ENCODE measurements at places on chromosomes 7 and 10.

DNA sequence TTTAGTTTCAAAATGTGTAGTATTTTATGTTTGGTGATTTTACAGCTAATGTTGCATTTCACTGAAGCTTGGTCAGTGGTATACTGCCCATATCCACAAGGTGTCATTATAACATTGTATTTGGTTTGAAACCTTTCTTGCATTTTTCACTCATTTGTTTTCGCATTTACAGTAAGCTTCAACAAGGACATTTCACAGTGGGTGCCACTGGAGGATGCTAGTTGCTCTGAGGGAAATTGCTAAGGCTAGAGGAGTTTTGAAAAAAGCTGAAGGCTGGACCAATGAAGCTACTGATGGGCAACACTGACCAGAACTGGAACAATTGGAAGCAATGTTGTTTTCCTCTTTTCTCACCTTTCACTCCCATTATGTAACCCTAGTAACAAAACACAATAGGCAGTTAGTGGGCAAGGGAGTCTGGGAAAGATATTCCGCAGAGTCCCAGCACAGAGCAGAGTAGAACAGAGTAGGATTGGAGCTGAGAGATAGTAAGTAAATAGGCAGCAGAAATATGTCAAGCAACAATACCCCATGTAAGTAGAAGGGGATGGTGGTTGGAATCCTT lies 23.6 kb upstream of the SRI start:
- DNase-seq: peak; percentile 75
- no peak overlapping the region for H3K27ac ChIP-seq
- H3K4me1 ChIP-seq: no peaks in the 10 kb centered on the region
- no peaks in the 10 kb centered on the region for H3K27me3 ChIP-seq
- H3K36me3 ChIP-seq: no peaks in the 10 kb centered on the region

DNA sequence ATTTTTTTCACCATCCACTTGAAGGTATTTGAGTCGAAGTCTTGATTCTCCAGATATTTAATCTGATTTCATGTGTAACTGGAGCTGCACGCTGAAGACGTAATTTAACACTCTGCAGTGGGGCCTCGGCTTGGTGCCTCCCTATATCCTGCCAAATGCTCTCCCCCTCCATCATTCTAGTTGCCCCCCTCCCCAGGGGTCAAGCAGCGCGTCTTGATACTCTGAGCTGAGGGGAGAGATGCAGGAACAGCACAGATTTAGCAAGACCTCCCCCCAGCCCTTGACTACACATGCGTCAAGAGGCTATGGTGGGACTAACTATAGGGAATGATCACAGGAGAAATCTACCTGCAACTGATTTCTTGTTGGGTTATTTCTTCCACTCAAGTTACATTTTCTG lies 85.8 kb downstream of the PRPF18 start:
- no peak overlapping the region for H3K4me3 ChIP-seq
- H3K4me1 ChIP-seq: peaks cover 7% of the 10 kb centered on the region
- no peak overlapping the region for H3K27ac ChIP-seq
- H3K27me3 ChIP-seq: no peaks in the 10 kb centered on the region
- no peak for DNase-seq

- H3K27me3 ChIP-seq: no peaks in the 10 kb centered on the region
- peak; percentile 33 for DNase-seq
- no peak overlapping the region for H3K27ac ChIP-seq
- no peaks in the 10 kb centered on the region for H3K36me3 ChIP-seq
Observed at GRCh38 chr7:134782121-134782623, 2.7 kb downstream of the CALD1 start.

- peaks cover 47% of the 10 kb centered on the region for H3K4me1 ChIP-seq
- peaks cover 13% of the 10 kb centered on the region for H3K36me3 ChIP-seq
- no peaks in the 10 kb centered on the region for H3K27me3 ChIP-seq
- peak overlapping the region; percentile 44 for H3K4me3 ChIP-seq
Observed at GRCh38 chr10:101780187-101780817, 2.9 kb downstream of the NPM3 start.

GRCh38 chr7:100483722-100484672 lies at the start of gene NYAP1:
TSS of gene NYAP1 (plus strand) at chr7:100483927. CDS start at chr7:100485312, 1,385 bp downstream.
- H3K27ac ChIP-seq: no peak within 1 kb of the TSS
- peak; percentile 42 for DNase-seq
- no peaks in the 10 kb centered on the region for H3K27me3 ChIP-seq
- no peaks in the 10 kb centered on the region for H3K36me3 ChIP-seq

DNA sequence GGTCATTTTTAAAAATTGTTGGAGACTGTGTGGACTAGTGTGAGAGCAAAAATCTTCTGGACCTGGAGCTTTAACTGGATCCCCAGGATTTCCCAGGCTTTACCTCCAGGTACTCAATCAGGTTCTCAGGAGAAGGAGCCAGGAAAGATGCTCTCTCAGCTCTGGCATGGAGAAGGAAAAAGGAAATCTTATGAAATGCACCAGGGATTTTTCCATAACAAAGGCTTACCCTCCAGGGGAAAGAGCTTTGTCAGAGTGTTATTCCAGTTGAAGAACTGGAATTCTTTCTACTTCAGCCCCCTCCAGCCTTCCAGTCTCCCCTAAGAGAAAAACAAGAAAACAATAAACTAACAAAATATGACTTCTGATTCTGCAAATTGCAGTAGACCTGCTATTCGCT lies 436.7 kb upstream of the ANKRD30A start:
- H3K4me1 ChIP-seq: no peaks in the 10 kb centered on the region
- no peaks in the 10 kb centered on the region for H3K27me3 ChIP-seq
- no peaks in the 10 kb centered on the region for H3K36me3 ChIP-seq
- DNase-seq: no peak
- H3K27ac ChIP-seq: no peak overlapping the region

GRCh38 chr7:22094413-22095342 lies 149.0 kb upstream of the CDCA7L start:
- H3K27me3 ChIP-seq: no peaks in the 10 kb centered on the region
- H3K4me3 ChIP-seq: no peak overlapping the region
- no peaks in the 10 kb centered on the region for H3K4me1 ChIP-seq
- H3K27ac ChIP-seq: no peak overlapping the region

GRCh38 chr7:18293759-18294158 lies 201.8 kb upstream of the HDAC9 start:
- H3K27me3 ChIP-seq: no peaks in the 10 kb centered on the region
- H3K36me3 ChIP-seq: no peaks in the 10 kb centered on the region
- DNase-seq: no peak

DNA sequence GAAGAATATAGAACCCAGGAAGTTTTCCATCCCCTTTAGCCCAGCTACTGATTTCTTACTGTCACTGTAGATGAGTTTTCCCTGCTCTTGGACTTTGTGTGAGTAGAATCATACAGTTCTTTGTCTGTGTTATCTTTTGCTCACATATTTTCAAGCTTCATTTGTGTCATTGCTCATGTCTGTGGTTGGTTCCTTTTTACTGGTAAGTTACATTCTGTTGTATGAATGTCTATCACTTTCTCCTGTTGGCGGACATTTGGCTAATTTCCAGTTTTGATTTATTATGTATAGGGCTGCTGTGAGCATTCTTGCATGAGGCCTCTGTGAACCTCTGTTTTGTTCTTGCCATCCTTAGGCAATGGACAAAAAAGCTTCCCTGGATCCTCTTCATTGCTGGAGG lies 5.3 kb downstream of the GLRX3 start:
- no peaks in the 10 kb centered on the region for H3K27me3 ChIP-seq
- H3K36me3 ChIP-seq: peaks cover 26% of the 10 kb centered on the region
- no peak overlapping the region for H3K27ac ChIP-seq
- DNase-seq: peak; percentile 65

- no peak for DNase-seq
- no peak overlapping the region for H3K4me3 ChIP-seq
- H3K27ac ChIP-seq: no peak overlapping the region
- no peaks in the 10 kb centered on the region for H3K27me3 ChIP-seq
- H3K4me1 ChIP-seq: no peaks in the 10 kb centered on the region
- H3K36me3 ChIP-seq: no peaks in the 10 kb centered on the region
Observed at GRCh38 chr7:18040196-18040595, 12.6 kb upstream of the PRPS1L1 start.

GRCh38 chr10:55374917-55375316 lies 573.9 kb upstream of the PCDH15 start:
- H3K4me1 ChIP-seq: no peaks in the 10 kb centered on the region
- no peak overlapping the region for H3K4me3 ChIP-seq
- H3K36me3 ChIP-seq: no peaks in the 10 kb centered on the region
- H3K27ac ChIP-seq: no peak overlapping the region
- DNase-seq: no peak
